ENCODE measurements at places on chromosomes 6 and 20. TPM values are rescaled to one million over a fixed set of nuclear protein-coding genes. Genes with fewer than 3 reads are reported as not detected.

- no peak for DNase-seq
Measured at GRCh38 chr6:143058987-143059386, 1.7 kb upstream of the AIG1 start.

- DNase-seq: no peak
Measured at GRCh38 chr6:17602888-17603287, 2.8 kb downstream of the FAM8A1 start.

GRCh38 chr20:62927128-62927705 is 912 bp upstream of the DIDO1 start:
- DNase-seq: no peak

Gene LAMA4
- 14.7 TPM for total RNA-seq

Gene USP49
- total RNA-seq: 25.1 TPM

GRCh38 chr6:139027620-139028182 is 844 bp upstream of the ABRACL start:
- DNase-seq: no peak

Gene JPH2
- total RNA-seq: 0.07 TPM

Gene DLL1
- 59.8 TPM for total RNA-seq

Gene MUCL3
- total RNA-seq: not detected

GRCh38 chr6:147991961-147992360 is 350.7 kb upstream of the SASH1 start:
- DNase-seq: no peak

GRCh38 chr20:40643891-40644290 is 45.1 kb downstream of the MAFB start:
- DNase-seq: no peak

DNA sequence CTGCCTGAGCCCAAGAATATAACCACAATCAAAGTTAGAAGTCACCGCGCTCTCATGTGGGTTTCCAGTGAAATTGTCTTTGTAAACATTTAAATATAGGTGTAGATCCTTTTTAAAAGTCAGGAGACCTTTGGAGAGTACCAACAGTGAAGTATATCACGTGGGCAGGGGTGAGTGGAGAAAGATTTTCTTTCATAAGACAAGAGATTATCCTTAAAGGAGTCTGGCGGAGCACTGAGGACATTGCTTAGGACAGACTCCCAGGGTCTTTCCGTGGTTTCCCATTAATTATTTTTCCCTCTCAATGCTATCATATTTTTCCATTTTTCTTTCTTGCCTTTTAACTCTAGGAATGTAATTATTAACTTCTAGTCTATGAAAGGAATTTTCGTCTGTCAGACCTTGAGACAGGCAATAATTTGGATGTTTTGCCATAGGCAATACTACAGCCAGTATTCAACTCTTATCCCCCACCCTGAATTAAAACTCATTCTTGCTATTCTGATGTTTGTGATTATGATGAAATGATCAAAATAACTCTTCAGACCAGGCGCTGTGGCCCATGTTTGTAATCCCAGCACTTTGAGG is 31.4 kb downstream of the DCBLD1 start:
- DNase-seq: no peak

Gene NKX2-2
- not detected for total RNA-seq

- no peak for DNase-seq
Measured at GRCh38 chr6:49453221-49453620, 9.8 kb downstream of the MMUT start.

DNA sequence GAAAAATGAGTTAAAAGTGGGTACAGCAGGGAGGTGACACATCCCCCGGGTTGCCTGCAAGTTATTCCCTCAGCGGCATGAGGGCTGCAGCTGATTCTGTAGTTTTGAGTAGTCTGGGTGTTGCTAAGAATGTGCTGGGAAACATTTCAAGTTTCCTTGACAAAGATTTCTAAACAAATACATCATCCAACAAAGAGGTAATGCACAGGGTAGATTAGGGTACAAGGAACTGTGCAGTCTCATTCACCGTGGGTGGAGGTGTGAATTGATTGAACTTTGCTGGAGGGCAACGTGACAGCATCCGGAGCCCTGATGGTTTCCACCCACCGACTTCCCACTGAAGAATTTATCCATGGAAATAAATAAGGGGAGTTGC is 21.8 kb downstream of the CASS4 start:
- DNase-seq: no peak

Gene FAM217A
- not detected for total RNA-seq

DNA sequence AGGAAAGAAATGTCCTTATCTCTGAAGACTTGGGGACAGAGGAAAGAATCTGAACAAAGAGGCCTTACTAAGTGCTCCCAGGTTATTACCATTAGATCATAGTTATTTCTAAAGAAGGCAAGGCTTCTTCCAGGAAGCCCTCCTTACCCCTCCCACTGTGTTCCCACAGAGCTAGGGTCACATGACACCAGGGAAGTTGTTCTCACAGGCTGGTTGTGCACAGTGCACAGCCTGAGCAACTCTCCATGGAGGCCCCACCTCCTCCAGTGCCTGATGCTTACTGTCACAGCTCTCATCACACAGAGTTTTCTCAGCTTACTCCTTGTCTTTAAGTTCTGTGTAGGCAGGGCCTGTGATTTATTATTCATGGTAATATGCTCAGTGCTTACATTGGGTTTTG is 68.9 kb upstream of the SCGN start:
- DNase-seq: no peak

DNA sequence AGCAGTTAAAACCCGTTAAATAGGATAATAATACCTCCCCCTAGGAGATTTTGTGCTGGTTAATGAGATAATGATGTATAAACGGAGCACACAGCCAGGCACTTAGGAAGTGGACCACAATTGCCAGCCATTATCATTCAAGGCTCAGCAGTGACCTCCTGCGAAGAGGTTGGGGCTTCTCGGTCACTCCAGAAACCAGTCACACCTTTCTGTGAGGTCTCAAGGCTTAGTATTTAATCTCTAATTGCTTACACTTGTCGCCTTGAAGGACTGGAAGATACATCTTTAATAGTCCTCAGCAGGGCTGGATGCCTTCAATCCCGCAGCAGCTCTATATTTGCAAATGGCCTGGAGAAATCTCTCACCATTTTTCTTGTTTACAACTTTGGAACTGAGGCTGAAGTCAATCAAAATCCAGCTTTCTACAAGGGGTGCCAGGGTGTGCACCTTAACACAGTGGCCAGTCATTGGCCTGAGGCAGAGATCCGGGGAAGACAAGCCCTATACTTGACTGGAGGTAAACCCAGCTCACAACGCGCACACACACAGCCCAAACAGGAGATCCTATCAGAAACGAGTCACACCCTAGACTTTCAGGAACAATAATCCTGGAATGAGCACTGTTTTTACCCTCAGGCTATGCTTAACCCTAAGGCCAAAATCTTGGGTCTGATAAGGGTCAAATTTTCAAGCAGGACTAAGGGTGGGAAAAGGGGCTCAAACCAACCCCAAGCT is 1.2 kb downstream of the POU5F1 start:
- no peak for DNase-seq

- no peak for DNase-seq
Measured at GRCh38 chr20:62305149-62305764, 2.5 kb downstream of the ADRM1 start.

DNA sequence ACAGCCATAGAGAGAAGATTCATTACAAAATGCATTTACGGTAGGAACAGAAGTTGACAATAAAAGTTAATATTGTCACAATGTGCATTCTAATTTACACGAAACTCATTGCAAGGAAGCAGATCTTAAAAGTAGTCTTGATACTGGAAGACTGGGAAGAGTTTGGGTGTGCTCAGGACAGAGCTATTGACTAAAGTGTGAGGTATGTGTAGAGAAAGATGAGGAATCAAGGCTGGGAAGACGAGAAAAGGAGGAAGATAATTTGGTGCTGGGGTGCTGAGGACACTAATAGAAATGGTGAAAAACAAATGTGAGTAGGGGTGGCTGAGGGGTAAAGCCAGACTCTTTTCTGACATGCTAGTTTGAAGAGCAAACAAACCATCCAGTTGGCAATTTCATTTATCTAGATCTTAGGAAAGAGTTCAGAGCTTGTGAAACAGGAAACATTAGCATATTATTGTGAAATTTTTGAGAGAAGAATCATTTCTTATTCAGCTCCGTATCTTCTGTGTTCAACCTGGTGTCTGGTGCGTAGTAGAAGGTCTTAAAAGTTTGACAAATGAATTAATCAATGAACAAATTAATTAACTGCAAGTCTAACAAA is 72.7 kb downstream of the ELOVL4 start:
- no peak for DNase-seq

GRCh38 chr6:16146527-16146955 is 17.7 kb downstream of the MYLIP start:
- no peak for DNase-seq

- no peak for DNase-seq
Measured at GRCh38 chr20:30815577-30816181, 441.8 kb upstream of the DEFB115 start.

Gene SAMD5
- 1.6 TPM for total RNA-seq

DNA sequence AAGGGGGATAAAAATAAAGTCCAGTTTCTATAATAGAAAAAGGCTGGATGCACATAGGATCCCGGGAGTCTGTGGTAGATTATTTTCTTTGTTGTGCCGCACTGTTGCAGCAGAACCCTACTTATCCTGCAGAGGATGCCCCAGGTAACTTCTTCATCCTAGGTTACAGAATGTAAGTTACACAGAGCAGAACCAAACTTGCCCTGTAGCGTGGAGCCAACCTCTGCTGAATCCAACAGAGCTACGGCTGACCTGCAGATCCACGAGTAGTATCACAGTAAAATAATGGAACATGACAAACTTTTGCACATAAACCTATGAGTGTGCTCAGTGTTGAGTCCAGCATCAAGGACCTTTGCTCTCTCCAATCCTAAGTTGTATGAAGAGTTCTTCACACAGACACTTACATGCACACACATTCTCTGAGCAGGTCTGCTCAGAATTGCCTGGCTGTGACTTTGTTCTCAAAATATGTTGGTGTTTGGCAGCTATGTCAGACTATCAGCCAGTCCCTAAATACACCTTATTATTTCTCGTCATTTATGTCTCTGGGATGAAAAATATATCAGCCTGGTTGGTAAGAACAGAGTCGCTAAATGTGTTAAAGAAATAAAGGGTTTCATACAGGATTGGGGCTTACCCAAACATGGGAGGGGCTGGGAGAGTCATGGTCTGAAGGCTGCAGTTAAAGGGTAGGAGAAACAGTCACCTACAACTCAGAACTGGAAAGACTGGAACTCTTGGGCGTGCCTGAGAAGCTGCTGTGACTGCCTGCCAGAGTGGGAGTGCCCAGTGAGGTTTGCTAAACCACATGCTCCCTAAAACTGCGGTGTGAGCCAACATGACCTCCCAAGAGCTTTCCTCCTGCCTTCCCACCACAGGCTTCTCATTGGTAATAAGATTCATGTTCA is 165.1 kb upstream of the SLC24A3 start:
- no peak for DNase-seq

Gene NKAIN4
- 44.0 TPM for total RNA-seq

DNA sequence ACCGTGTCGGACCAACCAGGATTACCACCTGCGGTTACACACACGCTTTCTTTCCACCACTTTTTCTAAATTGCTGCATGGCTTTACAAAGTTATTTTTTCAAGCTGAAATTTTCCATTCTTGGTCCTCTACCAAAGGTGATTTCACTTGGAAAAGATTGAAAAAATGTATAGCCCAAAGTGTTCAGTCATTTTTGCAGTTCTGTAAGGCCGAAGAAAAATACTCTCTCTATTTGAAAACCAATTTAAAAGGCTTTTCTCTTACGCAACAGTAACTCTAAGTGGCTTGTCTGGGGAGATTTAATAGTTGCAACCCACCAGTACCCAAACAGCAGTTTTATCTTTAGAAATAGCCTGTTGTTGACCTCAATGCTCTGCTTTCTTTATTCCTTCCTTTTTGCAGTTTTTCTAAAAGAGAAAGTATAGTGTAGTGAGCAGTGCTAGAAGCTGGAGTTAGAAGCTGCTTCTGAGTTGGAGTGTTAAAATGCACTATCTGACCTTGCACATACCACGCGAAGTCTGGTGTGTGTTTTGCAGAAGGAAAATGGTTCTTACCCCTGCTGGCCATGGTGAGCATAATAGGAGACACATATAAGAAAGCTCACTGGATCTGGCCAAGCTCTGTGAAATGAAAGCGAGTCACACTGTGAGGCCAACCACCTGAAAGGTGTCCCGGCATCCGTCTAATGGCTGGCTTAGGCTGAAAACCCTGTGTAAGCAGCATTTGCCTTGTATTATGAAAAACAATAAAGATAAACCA is 271.6 kb upstream of the PRND start:
- no peak for DNase-seq

GRCh38 chr20:37690626-37691369 is 3.0 kb upstream of the CTNNBL1 start:
- DNase-seq: no peak

- DNase-seq: no peak
Measured at GRCh38 chr6:25442898-25443297, 163.7 kb downstream of the CARMIL1 start.

DNA sequence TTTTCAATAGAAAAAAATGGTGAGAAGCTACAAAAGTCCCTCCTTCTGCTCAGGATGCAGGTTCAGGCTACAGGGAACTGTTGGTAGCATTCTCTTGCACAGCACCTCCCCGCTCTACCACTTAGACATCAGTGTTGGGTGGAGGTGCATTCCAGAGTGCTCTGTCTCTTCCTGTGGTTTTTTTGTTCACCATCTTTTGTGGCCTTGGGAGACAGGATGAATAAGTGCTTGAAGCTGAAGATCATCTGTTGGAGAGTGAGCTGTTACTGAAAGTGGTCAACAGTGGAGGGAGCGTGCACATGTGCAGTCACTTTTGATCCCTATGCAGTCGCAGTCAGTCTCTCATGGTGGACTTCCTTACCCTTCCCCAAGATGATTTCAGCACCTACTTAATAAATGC is 16.6 kb upstream of the BTBD3 start:
- no peak for DNase-seq

DNA sequence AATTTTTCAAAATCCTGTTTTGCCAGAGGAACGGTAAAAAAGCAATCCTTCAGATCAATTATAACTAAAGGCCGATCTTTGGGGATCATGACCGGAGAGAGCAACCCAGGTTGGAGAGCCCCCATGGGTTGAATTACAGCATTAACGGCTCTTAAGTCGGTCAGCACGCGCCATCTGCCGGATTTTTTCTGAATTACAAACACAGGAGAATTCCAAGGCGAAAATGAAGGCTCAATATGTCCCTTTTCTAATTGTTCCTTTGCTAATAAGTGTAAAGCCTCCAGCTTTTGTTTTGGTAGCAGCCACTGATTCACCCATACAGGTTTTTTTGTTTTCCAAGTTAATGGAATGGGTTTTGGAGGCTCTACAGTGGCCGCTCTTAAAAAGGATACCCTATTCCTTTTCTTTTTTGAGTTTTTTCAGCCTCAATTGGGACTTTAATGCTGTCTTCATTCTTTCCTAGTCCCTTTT is 16.9 kb upstream of the PTCRA start:
- DNase-seq: peak; percentile 80

DNA sequence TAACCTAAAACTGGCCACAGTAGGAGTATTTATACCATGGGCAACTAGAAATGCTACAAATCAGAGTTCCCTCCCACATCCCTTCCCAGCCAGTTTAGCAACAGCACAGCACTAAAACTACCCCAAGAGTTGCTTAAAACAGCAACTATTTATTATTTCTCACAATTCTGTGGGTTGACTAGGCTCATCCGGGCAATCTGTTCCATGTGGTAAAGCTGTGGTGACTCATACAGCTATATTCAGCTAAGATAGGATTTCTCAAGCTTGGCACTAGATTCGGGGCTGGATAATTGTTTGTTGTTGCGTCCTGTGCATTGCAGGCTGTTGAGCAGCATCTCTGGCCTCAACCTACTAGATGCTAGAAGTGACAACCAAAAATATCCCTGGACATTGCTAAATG is 8.6 kb upstream of the HECA start:
- no peak for DNase-seq

- DNase-seq: no peak
Measured at GRCh38 chr20:1943275-1944002, 48.2 kb downstream of the SIRPA start.

Measured in neural crest cell (in vitro differentiated cells).